Activated T-cell treated with anti-CD3 and anti-CD28 coated beads for 48 hours (primary cell): ENCODE measurements at places on chromosomes 2 and 18.

DNA sequence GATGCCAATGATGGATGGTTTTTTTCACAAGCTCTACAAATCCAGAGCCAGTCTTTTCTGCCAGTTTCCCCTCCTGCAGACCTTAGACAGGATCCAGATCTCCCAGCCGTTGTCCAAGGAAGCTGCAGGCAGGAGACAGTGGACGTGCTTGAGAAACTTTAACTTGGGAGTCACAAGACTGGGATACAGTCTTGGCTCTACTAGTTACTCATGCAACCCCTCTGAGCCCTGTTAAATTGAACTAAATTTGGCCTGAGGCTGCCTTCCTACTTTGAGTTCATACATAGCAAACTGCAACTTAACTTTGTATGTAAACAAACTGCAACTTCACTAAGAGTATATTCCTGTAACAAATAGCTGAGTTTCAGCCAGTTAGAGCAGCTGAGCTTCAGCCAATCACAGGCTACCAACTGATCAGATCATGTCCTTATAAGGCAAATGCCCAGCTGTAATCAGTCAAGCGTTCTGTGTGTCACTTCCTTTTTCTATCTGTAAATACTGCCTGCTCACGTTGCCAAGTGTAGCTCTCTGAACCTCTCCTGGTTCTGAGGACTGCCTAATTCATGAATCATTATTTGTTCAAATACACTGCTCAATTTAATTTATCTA, 140.9 kb downstream of the CAPN13 start:
- no peak for DNase-seq

- DNase-seq = peak; percentile 17
Measured at GRCh38 chr2:171522052-171522787, at the start of gene CYBRD1. CYBRD1 (plus strand) TSS chr2:171522474; CDS start chr2:171522546, 72 bp downstream.

- no peak for DNase-seq
Measured at GRCh38 chr2:177106212-177106611, 106.4 kb upstream of the HNRNPA3 start.

DNA sequence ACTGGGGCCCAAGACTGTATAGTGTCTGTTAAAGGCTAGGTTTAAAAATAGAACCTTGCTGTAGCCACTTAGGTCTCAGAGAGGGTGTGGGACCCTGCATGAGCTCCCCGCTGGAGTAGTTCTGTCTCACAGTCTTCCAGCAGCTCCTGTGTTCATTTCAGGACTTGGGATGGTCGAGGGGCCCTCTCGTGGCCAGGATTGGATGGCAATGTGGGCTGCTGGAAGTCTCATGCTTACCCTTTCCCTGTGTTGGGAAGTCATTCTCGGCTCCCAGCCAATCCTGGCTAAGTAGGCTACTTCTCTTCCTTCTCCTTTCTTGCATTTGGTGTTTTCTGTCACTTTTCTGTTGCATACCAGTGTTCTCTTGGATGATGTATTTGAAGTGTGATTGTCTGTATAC, 284.0 kb upstream of the GCFC2 start:
- no peak for DNase-seq

GRCh38 chr2:174711206-174711605, 53.1 kb downstream of the CHRNA1 start:
- no peak for DNase-seq

- DNase-seq = peak; percentile 51
Measured at GRCh38 chr2:241309684-241310117, 5.8 kb downstream of the HDLBP start.

DNA sequence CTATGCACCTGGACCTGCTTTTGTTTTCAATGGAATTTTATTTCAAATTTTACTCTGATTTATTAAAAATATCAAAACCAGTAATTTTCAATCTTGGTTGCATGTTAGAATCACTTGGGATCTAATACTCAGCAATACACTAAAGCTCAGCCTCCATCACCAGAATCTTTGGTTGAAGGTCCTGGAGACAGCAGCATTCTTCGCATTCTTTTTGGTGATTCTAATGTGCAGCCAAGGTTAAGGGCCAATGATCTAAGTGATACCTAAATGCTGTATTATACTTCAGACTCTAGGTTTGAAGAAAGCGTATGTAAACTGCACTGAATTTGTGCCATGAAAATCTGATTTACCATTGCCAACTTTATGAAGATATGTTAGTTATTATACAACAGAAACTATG, 493.1 kb downstream of the XIRP2 start:
- DNase-seq = no peak

DNA sequence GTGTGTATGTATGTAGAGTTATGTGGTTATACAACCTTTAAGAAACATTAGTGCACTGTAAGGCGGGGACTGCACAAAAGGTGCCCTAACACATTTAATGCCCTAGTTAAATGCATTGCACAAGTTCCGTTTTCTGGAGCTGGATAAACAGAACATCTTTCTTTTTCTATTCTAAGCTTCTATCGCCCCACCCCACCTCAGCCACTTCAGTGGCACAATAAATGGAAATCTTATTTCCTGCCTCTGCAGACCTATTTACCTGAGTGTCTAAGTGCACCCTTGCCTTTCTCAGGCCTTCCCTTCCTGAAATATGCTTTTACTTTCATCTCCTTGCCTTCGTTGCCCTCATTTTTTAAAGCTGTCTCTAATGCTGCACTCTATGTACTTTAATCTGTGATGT, 123.5 kb downstream of the TANC1 start:
- no peak for DNase-seq

DNA sequence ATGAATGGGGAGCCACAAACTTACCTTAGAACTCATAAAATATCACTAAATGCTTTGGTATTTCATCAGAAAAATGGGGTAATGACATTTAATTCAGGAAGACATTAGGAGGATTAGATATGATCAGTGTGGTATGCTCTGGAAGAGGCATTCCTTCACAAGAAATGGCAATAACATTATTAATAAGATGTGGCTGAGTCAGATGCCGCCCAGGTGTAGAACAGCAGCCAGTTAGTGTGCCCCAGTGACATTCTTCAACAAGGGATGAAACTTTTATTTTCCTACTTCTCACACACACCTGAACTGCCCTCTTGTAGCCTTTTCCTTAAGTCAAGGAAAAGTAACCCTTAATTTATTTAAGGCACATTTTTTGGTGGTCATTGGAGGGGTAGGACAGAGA, 69.2 kb upstream of the DYNAP start:
- no peak for DNase-seq
